ENCODE measurements at places on chromosomes 3 and 15.

- no peak for DNase-seq
Observed at GRCh38 chr3:151962912-151963311, 89.5 kb downstream of the SUCNR1 start.

DNA sequence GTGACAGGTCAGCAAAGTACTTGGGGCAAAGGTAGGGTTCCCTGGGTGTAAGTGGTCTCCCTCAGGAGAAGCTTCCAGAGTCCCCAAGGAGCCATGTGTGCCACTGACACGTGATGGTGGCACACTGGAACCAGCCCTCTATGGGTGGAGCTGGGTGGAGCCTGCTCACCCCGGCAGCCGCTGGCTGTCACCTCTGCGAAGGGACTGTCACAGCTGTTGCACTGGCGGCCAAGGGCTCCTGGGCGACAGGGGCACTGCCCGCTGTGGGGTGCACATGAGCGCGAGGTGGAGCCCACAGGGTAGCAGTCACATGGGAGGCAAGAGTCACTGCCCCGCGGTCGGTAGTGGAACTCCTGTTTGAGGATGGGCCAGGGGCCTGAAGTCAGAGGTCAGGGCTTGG lies 12.0 kb downstream of the CELSR3 start:
- DNase-seq, result peak; percentile 13

DNA sequence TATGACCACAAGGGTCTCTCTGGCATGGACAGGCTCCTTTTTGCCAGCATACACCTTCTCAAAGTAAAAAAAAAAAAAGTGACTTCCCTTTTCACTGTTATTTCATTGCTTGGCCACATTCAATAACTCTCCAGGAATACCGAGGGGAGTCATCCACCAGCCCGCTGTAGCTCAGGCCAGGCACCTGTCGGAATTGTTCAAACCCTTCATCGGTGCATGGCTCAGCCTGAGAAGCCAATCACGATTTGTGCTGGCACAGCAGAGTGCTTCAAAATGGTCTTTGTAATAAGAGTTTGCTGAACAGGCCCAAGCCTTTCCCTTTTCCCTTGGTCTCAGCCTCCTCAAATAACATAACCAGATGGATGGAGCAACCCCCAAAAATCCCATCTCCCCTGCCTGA lies 145.4 kb downstream of the PDZRN3 start:
- no peak for DNase-seq

DNA sequence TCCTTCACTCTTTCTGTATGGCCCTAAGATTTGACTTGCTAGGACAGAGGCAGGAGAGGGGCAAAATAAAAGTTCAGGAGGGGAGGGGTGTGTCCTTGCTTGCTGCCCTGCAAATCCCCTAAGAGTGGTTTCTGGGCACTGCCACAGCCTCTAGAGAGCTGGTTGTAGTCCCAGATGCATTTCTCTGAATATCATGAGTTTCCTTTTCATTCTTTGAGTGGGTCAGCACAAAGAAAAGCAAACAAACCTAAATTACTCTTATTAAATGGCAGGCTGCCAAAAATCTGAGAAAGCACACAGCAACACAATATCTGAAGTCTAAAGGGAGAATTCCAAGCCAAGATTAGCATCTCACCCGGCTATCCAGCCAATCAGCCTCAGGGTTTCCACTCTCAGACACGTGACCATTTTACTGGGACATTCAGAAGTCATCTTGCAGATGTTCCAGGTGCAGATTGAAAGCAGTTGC lies 919.3 kb downstream of the TUSC7 start:
- peak; percentile 8 for DNase-seq

GRCh38 chr3:134677196-134677986 lies 26.6 kb upstream of the KY start:
- DNase-seq, result peak; percentile 31

DNA sequence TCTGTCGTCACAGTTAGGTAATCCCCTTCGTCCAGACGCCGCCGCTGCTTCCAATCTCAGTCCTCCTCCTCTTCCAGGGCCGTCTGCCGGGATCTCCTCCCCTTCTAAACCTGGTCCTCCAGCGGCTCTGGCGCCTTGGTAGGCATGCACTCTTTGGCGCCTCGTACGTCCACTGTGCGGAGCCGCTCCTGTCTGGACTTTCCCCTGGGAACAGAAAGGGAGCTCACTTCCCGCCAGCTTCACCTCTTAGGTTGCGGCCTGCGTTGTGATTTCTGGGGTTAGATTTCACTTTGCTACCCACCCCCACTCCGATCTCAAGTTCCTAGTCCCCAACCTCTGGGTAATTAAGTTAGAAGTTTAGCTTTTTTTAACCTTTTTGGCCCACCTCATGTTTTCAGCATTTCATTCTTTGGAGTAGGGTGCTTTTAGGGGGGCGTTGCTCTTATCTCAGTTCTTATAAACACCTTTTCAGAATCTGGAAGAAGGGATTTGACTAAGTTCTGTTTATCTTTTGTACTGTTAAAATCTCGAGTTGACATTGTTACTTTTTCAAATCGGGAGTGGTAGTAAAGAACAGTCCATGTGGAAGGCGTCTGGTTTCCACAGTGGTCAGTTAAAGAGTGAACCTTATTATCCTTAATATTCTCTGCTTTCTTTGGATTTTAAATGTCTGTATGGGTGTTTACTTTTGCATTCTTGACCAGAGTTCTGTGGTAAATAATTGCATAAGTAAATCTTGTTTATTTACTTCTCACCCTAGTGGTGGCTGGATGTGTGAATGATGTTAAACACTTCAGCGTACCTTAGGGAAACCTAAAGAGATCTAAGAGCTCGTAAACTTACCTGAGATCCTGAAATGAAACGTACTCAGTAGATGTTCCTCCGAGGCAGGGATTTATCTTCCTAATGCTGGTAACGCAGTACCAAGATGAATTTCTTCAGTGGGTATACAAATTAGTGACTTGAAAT lies 611 bp downstream of the CTDSPL2 start:
- DNase-seq, result peak; percentile 88
